Left colon (tissue), 2 donors: ENCODE measurements at places on chromosomes 4 and X.
A peak's percentile ranks its signal among the peaks of the same experiment; 100 is the strongest.

DNA sequence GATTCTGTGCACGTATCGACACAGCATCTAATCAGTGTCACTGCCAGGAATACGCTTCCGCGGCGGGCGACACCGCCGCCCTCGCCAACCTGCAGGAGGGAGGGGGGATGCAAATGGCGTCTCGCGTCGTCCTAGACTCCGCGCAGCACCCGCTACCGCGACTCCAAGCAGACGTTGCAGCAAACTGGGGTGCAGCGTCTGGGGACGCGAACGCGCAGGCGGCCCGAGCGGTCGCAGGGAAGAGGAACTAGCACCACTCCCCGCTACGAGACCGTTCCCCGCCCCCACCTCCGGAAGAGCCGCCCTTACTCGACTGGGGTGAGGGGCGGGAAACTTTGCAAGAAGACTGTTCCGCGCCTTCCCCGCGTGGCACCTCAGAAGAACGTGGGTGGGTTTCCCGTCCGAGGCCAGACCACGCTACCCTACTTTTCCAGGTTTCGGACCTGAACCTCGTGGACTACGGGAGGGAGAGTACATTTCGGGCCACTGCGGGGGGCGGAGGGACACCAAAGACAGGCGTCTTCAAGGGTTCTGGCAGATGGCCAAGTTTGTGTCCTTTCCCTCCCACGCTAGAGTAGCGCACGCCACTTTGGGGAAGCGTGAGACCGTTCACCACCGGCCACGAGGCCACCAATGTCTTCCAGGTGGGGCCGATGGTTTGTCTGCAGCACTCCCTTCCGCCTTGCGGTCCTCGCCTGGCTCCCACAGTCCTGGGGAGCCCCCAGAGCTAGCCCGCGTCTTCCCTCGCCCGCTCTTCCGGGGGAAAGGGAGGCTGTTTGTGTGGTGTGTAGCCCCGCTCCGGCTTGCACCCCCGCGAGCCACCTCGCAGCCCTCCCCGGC lies 78.0 kb upstream of the BCOR start:
- peak; percentile 81 for DNase-seq

GRCh38 chr4:60502733-60503132 lies 697.4 kb upstream of the ADGRL3 start:
- DNase-seq: no peak

- DNase-seq: peak; percentile 57
These were observed 26.8 kb upstream of the TMEM184C start for GRCh38 chr4:147590249-147590920.

GRCh38 chr4:498328-498904 lies 540 bp downstream of the ZNF721 start:
- DNase-seq: no peak

- no peak for DNase-seq
These were observed 106.5 kb downstream of the EFNB1 start for GRCh38 chrX:68935362-68935761.

GRCh38 chr4:108272046-108272445 lies 103.3 kb upstream of the LEF1 start:
- DNase-seq: no peak

DNA sequence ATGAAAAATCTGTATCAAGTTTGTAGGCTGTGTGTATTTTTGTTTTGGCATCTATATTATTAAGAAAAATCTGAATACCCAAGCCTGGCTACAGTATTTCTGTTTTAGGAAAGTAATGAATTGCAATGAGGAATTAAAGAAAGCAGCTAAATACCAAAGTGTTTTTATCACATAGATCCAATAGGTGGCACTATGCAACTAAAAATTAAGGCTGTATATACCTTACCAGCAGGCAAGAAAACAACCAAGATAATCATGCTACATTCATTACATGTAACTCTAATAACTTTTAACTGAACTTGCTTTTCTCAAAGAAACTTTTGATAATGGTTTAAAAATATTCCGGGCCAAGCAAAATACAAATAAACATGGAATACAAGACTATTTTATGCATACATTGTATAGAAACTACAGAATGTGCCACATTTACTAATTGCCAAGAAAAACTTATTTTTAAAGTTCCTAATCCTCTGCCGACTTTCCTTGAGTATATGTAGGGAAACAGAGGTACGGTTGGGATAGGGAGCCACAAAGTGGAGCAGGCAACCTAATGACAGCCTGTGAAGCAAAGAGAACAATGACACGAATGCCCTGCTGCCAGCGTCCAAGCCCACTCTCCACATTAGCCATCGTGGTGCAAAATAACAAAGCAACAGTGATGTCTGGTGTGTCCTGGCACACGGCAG lies 63.7 kb downstream of the SEC24D start:
- no peak for DNase-seq

- DNase-seq: no peak
These were observed at the start of gene LGI2 for GRCh38 chr4:25030277-25031076. Gene LGI2, minus strand, starts transcription at chr4:25030946. Its CDS starts 253 bp downstream, at chr4:25030693.

- no peak for DNase-seq
These were observed 78.8 kb upstream of the FAT4 start for GRCh38 chr4:125235971-125236370.

- DNase-seq: no peak
These were observed 174.0 kb upstream of the TENT5D start for GRCh38 chrX:80246271-80246670.

DNA sequence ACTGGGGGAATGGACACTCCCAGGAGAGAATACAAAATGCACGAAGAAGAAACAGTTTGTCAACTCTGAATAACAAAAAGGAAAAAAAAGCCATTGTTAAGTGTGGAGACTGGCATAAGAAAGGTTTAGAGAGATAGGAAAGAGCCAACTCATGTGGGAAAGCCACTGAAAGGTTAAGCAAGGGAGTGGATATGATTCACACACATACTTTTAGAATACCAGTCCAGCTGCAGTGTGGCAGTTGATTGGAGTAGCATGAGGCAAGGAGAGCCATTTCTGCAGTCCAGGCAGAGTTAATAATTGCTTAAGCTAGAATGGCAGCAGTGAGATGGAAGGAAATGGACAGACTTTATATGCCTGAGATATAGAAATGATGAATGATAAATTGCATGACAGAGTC lies 36.9 kb upstream of the ADAD1 start:
- no peak for DNase-seq

DNA sequence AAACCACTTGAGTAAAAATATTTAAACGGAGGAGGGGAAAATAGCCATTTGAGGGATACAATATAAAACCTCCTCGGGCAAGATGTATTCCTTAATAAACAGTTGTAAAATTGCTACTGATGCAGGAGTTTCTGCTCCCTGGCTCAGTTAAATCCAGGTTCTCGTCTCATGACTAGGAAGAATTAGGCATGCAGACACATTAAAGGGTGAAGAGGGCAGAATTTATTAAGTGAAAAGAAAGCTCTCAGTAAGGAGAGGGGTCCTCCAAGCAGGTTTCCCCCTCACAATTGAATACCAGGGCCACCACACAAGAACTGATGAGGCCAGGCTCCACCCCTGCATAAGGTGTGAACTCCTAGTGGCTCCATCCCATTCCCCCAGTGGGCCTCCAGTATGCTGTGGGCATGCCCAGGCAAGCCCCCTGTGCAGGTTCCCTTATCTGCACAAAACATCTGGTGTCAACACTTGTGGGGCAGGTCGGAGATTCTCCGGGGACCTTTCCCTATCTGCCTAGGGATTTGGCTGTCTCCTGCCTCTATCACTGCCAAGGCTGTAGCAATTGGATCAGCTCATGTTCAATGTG lies 80.4 kb downstream of the HS6ST2 start:
- no peak for DNase-seq

DNA sequence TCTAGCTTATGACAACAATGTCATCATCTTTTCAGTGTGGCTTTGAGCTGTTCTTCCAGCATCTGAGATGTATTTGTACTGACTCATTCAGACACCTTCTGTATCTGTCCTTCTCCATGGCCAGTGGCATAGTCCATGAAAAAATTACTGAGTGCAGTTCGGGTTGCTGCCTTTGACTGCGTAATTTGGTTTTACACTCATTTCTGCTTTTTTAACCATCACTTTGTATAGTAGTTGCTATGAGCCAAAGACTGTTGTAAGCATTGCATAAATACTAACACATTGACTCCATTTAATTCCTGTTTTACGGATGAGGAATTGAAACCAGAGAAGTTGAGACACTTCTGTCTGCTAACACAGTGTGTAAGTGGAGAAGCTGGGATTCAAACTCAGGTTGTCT lies 190.7 kb upstream of the MID1 start:
- no peak for DNase-seq

DNA sequence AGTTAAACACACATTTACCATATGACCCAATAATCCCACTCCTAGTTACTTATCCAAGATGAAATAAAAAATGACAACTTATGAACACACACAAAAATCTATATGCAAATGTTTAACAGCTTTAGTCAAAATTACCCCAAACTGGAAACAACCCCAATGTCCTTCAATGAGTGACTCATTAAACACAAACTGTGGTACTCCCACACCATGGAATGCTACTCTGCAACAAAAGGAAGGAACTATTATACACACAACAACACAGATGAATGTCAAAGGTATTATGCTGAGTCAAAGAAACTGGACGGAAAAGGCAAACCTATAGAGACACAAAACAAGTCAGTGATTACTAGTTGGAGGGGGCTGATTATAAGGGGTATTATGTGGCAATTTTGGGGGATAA lies 40.5 kb downstream of the MED14 start:
- no peak for DNase-seq
